ENCODE measurements at places on chromosomes 2 and 18. TPM values are rescaled to one million over a fixed set of nuclear protein-coding genes. Genes with fewer than 3 reads are reported as not detected.

- no peak overlapping the region for H3K27ac ChIP-seq
- H3K27me3 ChIP-seq, result no peaks in the 10 kb centered on the region
- DNase-seq, result no peak
Observed at GRCh38 chr2:166764216-166764615, 124.1 kb upstream of the XIRP2 start.

The SPAG16 gene
- 42.7 TPM for total RNA-seq

DNA sequence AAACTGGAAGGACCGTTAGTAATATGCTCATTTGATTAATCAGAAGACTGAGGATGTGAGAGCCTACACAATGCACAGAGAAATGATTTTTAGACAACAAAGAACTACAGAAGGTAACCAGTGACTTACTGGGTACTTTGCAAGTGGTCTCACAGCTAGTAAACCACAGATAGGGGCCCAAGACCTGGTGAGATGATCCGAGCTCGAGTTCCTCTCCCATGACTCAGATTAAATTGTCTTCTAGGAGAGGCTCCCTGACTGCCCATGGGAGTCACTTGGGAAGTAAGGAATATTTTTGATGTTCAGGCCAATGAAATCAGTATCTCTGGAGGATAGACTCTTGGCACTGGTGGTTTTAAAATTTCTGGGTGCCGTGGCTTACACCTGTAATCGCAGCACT lies 220.2 kb downstream of the CLIP4 start:
- no peaks in the 10 kb centered on the region for H3K36me3 ChIP-seq
- H3K27ac ChIP-seq, result no peak overlapping the region
- H3K4me3 ChIP-seq, result no peak overlapping the region
- no peaks in the 10 kb centered on the region for H3K4me1 ChIP-seq

DNA sequence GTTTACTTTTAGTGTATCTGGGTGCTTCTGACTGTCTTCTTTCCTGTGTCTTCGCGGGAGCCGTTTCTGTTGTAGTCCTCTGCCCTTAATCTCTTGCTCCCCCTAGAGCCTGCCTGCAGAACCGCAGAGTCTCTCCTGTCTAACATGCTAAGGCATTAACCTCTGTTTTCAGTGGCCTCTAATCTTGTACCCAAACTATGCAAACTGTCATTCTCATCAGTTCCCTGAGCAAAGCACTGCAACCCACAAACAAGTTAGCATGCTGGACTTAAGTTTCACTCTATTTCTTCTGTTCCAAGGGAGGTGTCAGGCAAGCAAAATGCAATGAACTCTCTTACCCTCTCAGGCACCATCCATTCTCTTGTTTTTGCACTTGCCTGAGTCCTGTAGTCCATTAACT lies 138.4 kb downstream of the OTX1 start:
- H3K4me1 ChIP-seq, result no peaks in the 10 kb centered on the region
- H3K4me3 ChIP-seq, result no peak overlapping the region
- no peak for DNase-seq
- H3K27me3 ChIP-seq, result no peaks in the 10 kb centered on the region
- H3K27ac ChIP-seq, result no peak overlapping the region
- H3K36me3 ChIP-seq, result no peaks in the 10 kb centered on the region
